ENCODE measurements at places on chromosomes 12 and 14. TPM values are rescaled to one million over a fixed set of nuclear protein-coding genes. Genes with fewer than 3 reads are reported as not detected.

The TRPV4 gene
- total RNA-seq: 4.5 TPM

The KITLG gene
- 68.1 TPM for total RNA-seq

GRCh38 chr14:41285186-41285748 is 321.4 kb upstream of the LRFN5 start:
- DNase-seq: no peak

The ASCL1 gene
- total RNA-seq: not detected

DNA sequence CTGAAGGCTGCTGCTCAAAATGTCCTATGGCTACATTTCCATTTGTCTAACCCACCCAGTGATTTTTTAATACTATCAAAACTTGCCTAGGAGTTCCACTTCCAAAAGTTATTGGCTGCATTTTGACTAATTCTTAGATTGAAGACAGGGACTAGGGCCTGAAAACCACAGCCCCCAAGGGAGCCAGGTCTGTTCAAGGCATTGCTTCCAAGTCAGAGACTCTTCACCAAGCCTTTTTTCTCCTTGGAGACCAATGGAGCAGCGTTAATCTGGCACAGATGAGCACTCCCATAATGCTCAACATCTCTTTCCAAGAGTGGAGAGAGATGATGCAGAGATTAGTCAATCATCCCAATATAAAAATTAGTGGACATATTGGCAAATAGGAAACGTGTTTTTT is 112.5 kb upstream of the HIF1A start:
- DNase-seq: no peak

The MYO1A gene
- 1.4 TPM for total RNA-seq

DNA sequence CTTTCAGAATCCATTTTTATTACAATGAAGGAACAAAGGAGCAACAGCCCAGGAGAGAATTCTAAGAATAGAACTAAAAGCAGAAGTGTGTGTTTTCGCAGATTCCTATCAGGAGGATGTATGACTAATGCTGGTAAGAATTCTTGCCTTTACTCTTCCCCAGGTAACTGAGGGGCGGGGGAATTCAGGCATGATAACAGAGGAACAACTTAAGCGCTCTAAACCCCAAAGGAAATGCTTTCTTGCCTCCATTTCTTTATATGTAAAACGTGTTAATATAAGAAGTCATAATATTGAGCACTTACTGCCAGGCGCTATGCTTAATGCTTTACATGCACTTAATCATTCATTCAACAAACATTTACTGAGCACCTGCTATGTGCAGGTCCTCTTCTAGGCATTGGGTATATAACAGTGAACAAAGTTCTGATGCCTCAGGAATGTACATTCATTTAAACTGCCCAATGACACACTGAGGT is 4.5 kb downstream of the HCAR1 start:
- no peak for DNase-seq

The PGF gene
- 4.7 TPM for total RNA-seq

DNA sequence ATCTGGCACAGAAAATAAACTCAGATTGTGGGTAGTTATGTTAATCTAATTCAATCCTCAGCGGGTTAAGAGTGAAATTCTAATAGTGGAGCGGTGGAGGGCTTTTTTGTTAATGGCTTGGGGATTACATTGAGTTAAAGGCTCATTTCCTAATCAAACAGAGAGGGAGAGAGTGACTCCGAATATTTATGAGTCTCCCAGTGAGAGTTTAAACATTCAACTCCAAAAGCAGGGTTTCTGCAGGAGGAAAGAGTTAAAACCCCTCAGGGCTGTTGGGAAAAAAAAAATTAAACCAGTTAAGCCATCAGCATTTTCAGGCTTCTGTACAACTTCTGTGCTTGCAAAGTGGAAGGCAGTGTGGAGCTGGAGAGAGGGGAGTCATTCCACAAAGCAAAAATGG is 62.1 kb upstream of the ESRRB start:
- no peak for DNase-seq

DNA sequence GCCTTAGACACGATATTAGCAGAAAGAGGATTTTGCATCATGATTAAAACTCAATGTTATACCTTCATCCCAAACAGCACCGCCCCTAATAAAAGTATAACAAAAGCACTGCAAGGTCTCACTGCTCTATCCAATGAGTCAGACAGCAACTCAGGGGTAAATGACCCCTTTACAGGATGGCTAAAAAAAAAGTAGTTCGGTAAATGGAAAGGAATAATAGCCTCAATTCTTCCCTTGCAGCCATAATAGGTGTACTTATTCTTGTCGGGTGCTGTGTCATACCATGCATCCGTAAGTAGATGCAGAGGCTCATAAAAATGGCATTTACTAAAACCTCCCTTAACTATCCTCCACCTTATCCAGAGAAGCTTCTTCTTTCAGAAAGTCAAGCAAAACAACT is 53.9 kb upstream of the AP4S1 start:
- no peak for DNase-seq

The CFAP54 gene
- total RNA-seq: 0.75 TPM

DNA sequence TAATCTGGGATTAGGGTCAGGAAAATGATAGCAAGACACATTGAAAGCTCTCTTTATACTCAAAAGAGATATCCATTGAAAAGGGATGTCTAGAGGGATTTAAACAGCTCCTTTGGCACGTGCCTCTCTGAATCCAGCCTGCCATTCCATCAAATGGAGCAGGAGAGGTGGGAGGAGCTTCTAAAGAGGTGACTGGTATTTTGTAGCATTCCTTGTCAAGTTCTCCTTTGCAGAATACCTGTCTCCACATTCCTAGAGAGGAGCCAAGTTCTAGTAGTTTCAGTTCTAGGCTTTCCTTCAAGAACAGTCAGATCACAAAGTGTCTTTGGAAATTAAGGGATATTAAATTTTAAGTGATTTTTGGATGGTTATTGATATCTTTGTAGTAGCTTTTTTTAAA is 25.4 kb upstream of the PLEKHD1 start:
- no peak for DNase-seq

DNA sequence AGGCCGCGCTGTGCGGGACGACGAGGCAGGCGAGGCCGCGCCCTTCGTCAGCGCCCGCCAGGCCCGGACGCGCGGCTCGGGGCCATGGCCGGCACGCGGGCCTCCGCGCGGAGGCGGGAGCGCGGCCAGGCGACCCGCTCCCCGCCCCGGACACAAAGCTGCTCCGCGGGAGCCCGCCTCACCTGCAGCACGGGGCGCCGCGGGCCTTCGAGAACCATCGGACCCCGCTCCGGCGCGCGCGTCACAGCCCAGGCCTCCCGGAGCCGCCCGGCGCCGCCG is 342 bp downstream of the DICER1 start:
- no peak for DNase-seq

The SERPINA10 gene
- not detected for total RNA-seq

Measured in upper lobe of right lung (tissue), 1 donor.